ENCODE measurements at places on chromosomes 1 and 21.
A peak's percentile ranks its signal among the peaks of the same experiment; 100 is the strongest.

- DNase-seq = no peak
These were observed 14.7 kb upstream of the IRF2BP2 start for GRCh38 chr1:234624724-234625117.

- DNase-seq = no peak
These were observed 134.6 kb upstream of the ADAMTS5 start for GRCh38 chr21:27101523-27101922.

DNA sequence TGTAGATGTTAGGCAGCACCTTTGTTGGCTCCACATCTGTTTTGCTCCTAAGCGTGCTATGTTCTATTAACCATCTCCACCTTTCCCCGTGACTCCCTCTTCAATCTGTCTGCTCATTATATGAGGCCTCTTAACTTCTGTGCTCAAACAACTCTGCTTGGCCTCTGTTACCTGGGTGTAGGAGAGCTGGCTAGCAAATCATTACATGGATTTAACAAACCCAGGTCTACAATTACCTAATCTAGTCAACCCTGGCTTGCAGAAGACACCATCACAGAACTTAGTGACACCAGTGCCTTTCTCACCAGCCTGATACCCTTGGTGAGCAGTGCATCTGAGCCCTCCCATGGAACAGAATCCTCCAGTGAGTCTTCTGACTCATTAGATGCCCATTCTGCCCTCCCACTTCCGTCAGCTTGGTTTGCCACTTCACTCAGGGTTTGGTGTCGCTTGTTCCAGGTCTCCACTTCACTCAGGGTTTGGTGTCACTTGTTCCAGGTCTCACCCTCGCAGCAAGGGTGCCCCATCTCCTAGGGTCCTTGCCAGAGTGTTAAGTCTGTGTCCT lies 92.0 kb upstream of the KIF26B start:
- no peak for DNase-seq

DNA sequence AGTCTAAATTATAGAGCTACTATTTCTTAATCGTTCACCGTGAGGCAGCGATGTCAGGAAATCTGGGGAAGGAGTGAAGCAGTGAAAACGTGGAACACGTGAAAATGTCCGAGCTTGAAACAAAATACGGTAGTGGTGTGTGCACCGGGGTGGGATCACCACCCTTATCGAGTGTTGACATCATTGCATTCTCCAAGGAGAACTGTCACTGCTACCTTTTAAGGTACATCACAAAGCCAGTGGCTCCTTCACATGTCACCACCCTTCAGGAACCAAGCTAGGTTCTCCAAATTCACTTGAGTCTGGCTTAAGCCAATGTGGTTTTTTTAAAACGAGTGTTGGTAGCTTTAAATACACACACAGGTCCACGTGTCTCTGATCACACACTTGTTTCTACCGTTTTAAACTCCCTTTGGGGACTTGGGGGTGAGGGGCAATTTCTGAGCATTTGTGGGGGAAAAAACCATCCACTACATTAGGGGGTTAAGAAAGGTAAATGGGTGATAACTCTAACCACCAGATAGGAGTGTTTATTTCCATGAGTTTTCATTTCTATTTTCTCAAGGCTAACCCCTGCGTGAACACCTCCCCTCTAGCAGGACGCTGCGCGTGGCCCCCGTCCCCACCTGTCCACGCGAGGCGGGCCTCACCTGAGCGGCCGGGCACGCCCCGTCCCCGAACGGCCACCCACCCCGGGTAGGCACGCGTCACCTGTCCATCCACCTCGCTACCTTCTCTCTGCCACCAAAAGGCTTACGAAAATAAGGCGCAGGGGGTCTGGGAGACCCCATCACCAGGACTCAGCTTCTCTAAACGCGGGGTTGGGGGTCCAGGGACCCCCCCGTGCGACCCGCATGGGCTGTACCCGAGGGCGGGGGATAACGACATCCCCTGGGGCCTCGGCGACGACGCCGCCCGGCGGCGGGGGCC lies 978 bp downstream of the PRDM15 start:
- DNase-seq = no peak

- DNase-seq = no peak
These were observed 1.5 kb downstream of the PGBD5 start for GRCh38 chr1:230424391-230425251.

DNA sequence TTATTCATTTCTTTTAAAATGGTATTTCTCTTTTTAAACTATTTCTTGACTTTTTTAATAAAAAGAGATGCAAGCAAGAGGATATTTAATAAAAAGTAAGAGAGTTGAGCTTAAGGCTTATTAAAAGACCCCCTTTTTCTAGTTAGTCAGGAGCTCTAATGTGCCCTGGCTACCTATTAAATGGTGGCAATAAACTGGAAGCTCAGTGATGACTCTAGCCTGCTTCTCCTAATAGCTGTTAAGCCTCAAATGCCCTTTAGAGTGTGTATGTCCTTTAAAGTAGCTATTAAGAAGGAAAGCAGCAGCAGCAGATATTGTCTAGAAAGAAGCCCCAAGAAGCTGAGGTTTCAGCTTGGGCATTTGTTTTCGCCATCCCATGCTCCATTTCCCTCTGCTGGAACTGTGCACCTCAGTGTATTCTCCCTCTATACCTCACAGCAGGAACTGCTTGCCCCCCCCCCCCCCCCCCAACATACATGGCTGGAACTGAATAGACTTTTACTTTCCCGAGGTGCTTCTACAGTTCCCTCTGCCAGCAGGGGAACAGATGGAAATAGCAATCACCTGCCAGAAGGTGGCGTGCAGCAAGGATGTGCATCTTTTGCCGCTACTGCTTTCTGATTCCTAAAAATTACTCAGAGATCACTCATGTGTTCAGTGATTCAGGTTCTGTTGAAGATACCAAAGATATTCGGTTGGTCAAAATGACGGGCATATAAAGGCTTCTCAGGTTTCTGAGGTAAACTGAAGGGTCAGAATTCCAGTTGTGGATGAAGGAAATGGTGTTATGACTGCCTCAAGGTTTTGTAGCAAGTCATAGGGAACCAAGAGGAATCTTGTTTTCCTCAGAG lies 2.5 kb downstream of the RGS4 start:
- DNase-seq = peak; percentile 60

- DNase-seq = no peak
These were observed 261.7 kb downstream of the PCP4 start for GRCh38 chr21:40128891-40129290.

DNA sequence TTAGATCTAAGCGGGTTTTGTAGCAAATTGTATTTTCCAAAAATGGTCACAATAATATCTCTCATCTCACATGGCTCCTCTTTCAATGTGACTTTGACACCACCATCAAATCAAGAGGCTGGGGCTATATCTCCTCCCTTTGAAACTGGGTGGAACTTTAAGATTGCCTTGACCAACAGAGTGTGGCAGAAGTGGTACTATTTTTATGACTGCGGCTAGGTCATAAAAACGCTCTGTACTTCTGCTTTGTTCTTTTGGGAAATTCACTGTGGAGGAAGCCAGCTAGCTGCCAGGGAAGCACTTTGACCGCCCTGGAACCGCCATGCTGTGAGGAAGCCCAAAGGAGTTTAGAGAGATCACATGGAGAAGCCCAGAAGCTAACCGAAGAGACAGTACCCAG lies 50.7 kb upstream of the ACOT11 start:
- no peak for DNase-seq

GRCh38 chr1:33471416-33471815 lies 1.0 kb upstream of the ZSCAN20 start:
- DNase-seq = no peak

- DNase-seq = no peak
These were observed 344.5 kb downstream of the RWDD3 start for GRCh38 chr1:95578462-95578861.

DNA sequence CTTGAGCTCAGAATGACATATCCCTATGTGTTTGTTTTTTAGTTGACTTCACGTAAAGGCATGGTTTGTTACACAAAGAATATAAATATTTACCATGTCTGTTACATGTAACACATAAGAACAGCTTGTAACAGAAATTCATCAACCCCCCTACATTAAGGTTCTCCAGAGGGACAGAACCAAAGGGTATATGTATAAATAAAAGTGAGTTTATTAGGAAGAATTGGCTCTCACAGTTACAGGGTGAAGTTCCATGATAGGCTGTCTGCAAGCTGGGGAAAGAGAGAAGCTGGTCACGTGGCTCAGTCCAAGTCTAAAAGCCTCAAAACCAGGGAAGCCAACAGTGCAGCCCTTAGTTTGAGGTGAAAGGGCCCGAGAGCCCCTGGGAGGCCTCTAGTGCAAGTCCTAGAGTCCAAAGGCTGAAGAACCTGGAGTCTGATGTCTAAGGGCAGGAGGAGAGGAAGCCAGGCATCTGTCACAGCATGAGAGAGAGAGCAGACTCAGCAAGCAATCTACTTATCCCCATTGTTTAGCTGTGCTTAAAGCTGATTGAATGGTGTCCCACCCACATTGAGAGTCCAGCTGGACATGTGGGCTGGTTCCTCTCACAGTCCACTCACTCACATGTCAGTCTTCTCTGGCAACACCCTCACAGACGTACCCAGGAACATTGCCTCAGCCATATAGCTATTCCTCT lies 15.8 kb downstream of the THRAP3 start:
- DNase-seq = no peak

GRCh38 chr1:207913951-207914350 lies 3.0 kb upstream of the CD34 start:
- DNase-seq = no peak

DNA sequence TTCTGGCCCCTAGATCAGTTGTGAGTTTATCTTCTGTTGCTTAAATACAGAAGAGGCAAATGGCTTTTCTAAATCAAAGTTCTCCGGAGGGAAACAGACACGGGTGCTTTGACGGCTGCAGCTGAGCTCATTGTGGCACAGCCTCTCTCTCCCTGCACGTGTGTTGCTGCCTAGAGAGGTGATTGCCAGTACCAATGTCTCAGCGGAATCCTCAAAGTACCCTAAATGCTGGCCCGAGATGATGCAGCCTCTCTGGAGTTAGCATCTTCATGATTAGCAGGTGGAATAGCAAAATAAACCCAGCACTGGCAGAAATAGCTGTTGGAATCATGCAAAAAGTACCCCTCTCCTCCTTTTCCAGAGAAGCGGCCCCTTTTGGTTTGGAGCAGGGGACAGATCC lies 192.2 kb downstream of the PRDM2 start:
- no peak for DNase-seq

- no peak for DNase-seq
These were observed 261.3 kb downstream of the DISC1 start for GRCh38 chr1:231887866-231888265.

DNA sequence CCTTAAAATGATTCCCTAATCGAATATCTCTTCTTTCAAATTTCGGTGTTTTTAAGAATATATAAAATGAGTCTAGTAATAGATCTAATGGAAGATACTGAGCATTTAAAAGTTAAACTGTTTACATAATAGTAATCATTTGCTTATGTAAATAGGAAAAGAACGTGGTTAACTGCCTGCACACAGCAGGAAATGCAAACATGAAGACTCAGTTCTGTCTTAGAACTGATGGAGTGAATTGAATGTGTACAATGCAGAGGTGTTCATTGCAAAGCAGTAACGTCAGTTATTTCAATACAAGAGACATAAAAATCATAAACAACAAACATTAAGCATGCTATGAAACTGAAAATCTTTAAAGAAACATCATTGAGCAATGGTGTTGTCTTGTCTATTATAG lies 359.4 kb upstream of the ADAMTS5 start:
- no peak for DNase-seq
